Stimulated activated CD4-positive, alpha-beta T cell treated with anti-CD3 and anti-CD28 coated beads, Interleukin-1b, Interleukin-23, amount 100 ng/mL, for 24 hours (primary cell): ENCODE measurements at places on chromosomes 6 and 20.
A peak's percentile ranks its signal among the peaks of the same experiment; 100 is the strongest.

DNA sequence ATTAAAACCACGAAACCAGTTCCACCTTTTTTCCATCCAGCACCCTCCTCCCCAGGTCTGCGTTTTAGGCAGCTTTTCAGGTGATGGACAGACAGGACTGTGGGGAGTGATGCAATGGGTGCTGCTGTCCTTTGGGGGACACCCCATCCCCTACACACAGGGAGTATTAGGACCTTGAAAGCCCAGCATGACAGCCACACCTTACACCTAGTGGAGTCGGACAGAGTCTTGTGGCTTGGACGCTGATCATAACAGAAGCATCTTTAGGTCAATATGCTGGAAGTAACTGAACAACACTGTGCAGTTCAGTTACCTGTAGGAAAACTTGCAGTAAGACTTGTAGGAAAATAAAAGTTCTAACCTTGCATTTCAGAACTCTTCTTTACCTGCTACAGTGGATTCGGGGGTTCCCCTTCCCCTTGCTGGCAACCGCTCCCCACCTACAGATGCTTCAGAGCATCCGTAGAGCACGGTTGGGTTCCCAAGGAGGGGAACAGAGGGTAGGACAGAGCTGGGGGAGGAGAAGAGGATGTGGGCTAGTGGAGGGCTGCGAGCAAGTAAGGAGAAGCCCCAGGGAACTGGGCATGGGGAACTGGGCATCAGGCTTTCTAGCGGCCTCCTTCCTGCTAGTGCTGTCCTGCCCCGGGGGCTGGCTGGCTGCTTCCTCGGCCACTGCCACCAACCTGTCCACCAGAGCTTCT lies 31.7 kb downstream of the PLEKHG1 start:
- no peak for DNase-seq

GRCh38 chr6:44002593-44003344 lies 124.5 kb downstream of the MRPL14 start:
- DNase-seq = peak; percentile 23

DNA sequence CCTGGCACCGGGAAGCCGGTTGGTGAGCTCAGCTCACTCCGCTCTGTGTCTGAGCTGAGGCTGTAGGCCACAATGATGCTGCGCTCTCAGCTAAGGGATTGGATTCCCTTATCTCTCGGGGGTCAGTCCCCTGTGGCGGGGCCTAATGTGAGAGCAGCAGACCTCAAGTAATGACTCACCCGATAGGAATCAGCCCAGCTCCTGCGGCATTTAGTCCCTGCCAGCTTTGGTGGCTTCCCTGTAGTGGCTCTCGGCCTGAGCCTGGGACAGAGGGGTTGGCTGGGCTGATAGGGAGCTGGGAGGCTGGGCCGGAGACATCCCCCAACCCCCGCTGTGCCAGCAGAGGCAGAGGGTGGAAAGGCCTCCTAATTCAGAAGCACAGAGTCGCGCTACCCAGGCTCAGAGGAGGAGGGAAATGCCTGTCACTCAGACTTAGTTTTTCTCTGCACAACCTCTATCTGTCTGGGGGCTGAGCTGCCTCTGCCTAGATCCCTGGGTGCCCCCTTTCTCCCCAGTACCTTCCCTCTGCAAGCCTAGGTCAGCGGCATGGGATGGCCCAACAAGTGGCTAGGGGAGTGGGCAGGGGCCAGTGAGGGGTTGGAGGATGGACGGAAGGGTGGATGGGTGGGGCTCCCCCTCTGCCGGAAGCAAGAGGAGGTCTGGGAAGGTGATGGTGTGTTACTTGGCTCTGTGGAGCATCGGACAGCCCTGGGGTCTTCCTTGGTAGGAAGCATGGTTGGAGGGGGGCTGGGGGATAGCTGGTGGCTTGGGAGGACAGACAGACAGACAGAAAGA lies 92.2 kb downstream of the CDH22 start:
- DNase-seq = no peak

GRCh38 chr20:59568509-59569024 lies 35.8 kb upstream of the PHACTR3 start:
- DNase-seq = no peak

GRCh38 chr6:53734473-53735299 lies 60.1 kb upstream of the LRRC1 start:
- no peak for DNase-seq

DNA sequence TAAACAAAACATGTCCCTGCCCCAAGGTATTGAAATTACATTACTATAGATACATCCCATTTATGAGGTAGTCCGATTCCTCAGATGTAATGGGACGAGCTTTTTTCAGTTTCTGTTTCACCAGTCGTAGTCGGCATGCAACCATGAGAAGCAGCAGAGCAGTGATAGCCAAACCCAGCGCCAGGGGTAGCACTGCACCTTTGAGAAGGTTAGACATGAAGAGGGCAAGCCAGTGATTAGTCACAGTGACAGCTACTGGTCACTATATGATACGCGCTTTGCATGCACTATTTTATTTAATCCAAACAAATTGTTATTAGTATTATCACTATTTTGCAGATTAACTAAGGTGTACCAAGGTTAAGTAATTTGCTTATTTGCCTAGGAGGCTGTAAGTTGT lies 43.7 kb downstream of the LRP11 start:
- no peak for DNase-seq

DNA sequence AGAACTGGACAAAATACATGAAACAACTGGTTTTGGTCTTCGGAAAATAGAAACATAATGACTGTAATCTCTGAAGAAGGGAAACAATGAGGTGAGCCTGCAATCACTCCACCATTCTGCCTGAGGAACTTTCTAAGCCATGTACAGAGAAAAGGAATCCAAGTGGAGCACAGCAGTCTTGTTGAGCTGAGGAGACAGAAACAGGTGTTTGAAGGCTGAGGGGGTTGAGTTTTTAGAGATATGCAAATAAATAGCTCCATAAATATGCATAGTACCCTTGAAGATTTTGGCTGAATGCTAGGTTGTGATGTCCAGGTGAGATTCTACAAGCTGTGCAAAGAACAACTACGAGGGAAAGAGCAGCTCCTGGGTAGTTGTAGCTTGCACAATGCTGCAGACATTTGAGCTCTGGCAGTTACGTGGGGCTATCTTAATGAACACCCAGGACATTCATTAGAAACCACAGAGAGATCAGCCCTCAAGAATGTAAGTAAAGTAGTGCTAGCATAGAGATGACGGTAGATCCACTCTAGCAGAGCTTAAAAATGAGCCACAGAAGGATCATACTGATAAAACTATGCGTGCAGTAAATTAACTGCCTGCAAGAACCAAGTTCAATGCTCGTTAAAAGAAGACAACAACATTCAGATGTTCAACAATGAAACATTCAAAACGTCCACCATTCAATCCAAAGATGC lies 24.3 kb downstream of the TUBB2B start:
- no peak for DNase-seq

- DNase-seq = no peak
These were observed 121.1 kb upstream of the COL21A1 start for GRCh38 chr6:56368491-56368890.
